ENCODE measurements at places on chromosomes 1 and 21.

DNA sequence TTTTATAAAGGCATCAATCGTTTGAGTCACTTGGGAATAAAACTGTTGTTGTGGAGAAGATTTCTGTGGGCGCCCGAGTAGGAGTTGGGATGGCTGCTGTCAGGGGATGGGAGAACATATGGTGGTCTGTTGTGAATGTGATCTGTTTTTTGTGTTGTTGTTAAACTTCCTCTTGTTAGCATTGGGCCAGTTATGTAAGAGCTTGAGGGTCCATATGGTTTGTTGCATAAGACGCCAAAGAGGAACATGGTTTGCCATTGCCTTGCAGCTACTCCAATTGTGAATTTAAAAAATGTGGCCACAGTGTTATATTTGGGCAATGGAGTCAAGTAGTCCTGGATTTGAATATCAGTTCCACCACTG, 136.1 kb upstream of the JUN start:
- no peak for DNase-seq

DNA sequence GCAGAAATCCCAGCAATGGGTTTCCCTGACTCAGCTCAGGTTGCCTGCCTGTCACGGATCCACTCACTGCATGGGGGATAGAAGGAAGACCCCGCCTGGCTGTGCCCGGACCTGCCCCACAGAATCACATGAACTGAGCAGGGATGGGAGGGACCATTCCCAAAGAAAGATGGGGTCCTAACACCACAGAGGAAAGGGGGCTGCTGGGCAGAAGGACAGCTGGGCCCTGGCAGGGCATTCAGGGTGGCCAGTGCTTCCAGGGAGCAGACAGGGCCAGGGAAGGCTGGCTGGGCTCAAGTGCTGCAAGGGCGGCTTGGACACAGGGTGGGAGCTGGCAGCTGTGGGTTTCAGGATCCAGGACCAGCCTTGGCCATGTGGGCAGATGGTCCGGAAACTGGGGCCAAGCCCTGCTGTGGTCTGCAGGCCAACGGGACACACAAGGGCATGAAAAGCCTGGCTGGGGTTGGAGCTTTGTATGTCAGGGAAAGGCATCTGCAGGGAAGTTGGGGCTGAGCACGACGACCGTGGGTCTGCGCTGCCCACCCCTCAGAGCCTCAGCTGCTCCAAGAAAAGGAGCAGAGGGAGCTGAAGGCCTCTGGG, 723.9 kb downstream of the PTPRU start:
- no peak for DNase-seq

DNA sequence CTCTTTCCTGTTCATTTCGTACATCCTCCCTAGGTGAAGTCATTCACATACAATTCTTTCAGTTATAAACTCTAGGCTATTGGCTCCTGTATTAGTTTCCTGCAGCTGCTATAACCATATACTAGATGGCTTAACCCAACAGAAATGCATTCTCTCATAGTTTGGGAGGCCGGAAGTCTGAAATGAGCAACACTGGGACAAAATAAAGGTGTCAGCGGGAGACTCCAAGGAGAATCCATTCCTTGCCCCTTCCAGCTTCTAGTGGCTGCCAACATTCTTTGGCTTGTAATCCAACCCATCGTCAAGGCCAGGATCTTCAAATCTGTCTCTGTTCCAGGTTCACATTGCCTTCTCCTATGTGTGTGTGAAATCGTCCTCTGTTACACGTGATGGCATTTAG, 71.3 kb downstream of the TOR3A start:
- DNase-seq = no peak

GRCh38 chr1:152543820-152544219, 22.8 kb downstream of the LCE3E start:
- DNase-seq = no peak

DNA sequence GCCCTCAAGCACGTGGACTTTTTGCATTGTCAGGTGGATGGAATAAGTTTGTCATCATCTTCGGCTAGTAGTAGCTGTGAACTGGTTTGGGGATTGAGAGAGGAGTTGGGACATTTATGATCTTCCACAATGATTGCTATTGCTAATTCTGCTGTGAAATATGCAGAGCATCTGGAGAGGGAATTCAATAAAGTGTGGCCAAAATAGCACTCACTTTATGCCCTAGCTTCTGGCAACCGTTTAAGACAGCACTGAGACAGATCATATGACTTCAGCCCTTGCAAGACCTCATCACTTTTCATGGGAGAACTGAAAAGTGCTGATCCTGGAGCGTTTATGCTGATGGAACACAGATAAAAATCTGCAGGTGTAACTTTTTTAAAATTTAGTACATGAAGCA, 360.8 kb downstream of the GPATCH2 start:
- DNase-seq = no peak

GRCh38 chr1:6100861-6101783, 55.4 kb downstream of the KCNAB2 start:
- no peak for DNase-seq

GRCh38 chr1:48215222-48215621, 7.3 kb upstream of the SLC5A9 start:
- DNase-seq = no peak

DNA sequence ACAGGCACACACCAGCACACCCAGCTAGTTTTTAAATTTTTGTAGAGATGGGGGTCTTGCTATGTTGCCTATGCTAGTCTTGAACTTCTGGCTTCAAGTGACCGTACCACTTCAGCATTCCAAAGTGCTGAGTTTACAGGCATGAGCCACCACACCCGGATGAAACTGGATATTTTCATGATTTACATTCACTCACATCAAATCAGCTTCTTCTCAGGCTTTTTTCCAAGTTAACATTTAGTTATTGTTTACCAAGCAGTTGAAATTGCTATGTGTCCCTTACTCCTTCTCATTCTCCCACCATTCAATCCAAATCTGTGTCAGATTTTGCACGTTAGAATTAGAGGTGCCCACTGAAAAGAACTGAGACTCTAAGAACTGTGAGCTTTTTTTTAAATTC, 18.4 kb downstream of the RIT1 start:
- DNase-seq = no peak

- DNase-seq = no peak
Observed at GRCh38 chr1:4960336-4960735, 305.9 kb downstream of the AJAP1 start.

Measured in NCI-H1417 treated with DMSO at 0.1 percent for 48 hours (cell line).